Activated CD4-positive, alpha-beta memory T cell treated with anti-CD3 and anti-CD28 coated beads for 36 hours (primary cell): ENCODE measurements at places on chromosomes 4 and X. TPM values are rescaled to one million over a fixed set of nuclear protein-coding genes. Genes with fewer than 3 reads are reported as not detected.

DNA sequence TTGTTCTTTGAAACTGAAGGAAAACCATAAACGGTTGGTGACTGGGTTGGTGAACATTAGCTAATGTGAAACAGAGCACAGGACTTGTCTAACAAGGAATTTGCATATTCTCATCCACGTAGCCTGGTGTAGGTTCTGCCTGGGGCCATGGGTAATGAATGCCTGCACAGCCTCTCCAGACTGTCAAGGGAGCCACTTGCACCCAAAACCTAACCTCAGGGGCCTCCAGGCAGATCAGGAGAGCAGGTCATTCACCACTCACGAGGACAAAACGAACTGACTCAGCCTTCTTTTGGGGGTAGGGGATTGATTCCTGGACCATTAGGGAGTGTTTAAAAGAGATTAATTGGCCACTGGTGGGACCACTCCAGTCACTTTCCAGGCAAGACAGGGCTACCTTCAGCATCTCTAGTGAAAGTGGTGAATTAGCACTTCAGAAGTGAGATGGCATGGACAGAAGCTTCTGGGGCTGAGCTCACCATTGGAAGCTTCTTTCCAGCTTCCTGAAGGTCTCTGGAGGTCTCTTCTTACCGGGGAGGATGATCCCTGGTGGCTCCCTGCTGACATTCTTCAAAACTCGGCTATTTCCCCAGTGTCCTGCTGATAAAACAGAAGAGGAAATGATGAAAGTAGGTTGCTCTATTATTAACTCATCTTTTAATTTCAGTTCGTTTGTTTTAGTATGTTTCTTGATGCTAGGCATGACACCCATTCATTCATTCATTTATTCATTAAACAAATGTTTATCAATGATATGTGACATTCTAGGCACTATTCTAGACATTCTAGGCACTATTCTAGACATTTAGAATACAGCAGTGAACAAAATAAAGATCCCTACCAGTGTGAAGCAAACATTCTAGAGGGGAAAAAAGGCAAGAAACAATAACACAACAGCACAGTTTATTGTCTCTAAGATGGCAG is 104.5 kb upstream of the LNX1 start:
- no peak overlapping the region for H3K4me3 ChIP-seq
- no peaks in the 10 kb centered on the region for H3K4me1 ChIP-seq
- peaks cover 5% of the 10 kb centered on the region for H3K27me3 ChIP-seq
- no peak overlapping the region for H3K27ac ChIP-seq
- H3K36me3 ChIP-seq, result no peaks in the 10 kb centered on the region

EREG gene
- total RNA-seq, result not detected

DNA sequence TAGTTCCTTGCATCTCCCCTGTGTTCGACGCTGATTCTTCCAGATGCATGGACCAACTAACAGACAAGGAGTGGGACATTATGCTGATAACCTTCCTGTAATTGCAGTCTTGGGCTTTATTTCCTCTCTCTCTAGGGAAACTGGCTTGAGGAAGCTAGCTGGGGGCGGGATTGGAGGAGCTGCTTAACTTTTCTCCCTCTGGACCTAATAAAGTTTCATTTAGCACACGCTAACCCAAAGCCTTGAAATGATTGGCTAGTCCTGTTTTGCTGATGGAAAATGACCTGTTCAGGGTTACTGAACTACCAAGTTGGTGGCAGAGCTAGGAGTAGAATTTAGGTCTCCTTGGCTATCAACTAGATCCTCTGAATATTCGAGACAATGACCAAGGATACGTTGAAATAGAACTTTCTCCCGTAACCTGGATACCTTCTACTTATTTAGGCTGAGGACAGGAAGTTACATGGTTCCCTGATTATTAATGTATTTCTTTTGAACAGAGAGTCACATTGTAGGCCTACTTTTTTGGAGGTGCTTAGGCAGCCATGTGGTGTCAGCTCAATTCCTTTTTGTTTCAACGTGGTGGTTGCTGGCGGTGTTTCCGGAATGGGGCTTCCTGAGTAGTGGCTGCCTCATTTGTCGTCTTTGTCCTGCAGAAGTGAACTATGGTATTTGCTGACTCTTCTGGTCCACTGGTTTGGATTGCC is 2.0 kb downstream of the PGK1 start:
- peak overlapping the region; percentile 90 for H3K27ac ChIP-seq
- H3K36me3 ChIP-seq, result peaks cover 42% of the 10 kb centered on the region
- peak; percentile 42 for DNase-seq
- H3K27me3 ChIP-seq, result no peaks in the 10 kb centered on the region
- H3K4me1 ChIP-seq, result peaks cover 52% of the 10 kb centered on the region
- H3K4me3 ChIP-seq, result peak overlapping the region; percentile 93

- peaks cover 4% of the 10 kb centered on the region for H3K4me1 ChIP-seq
- peaks cover 3% of the 10 kb centered on the region for H3K27me3 ChIP-seq
- no peak overlapping the region for H3K4me3 ChIP-seq
- H3K36me3 ChIP-seq, result no peaks in the 10 kb centered on the region
- peak; percentile 59 for DNase-seq
These were observed 2.7 kb upstream of the BMX start for GRCh38 chrX:15497865-15498264.

HMX1 gene
- total RNA-seq, result not detected

DNA sequence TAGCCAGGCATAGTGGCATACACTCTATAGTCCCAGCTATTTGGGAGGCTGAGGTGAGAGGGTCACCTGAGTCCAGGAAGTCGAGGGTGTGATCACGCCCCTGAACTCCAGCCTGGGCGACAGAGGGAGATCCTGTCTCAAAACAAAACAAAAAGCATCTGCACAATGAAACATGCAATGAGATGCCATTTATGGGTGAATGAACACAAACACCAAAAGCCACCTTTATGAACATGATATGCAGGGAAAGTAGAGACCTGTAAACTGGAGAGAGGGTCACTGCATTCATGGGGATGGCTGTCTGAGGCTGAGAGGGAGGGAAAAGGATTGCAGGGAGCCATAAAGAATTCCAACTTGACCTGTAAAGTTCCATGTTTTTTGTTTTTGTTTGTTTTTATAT is 70.7 kb downstream of the EVC start:
- H3K4me1 ChIP-seq, result no peaks in the 10 kb centered on the region
- H3K27me3 ChIP-seq, result peaks cover 2% of the 10 kb centered on the region
- DNase-seq, result no peak
- no peaks in the 10 kb centered on the region for H3K36me3 ChIP-seq

DNA sequence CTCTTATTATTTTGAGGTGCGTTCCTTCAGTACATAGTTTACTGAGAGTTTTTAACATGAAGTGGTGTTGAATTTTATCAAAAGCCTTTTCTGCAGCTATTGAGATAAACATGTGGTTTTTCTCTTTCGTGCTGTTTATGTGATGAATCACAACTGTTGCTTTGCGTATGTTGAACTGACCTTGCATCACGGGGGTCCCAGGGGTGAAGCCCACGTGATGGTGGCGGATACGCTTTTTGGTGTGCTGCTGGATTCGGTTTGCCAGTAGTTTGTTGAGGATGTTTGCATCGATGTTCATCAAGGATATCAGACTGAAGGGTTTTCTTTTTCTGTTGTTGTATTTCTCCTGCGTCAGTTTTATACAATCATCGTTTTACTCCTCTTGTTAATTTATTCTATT is 4.6 kb upstream of the H2BW1 start:
- no peak for DNase-seq
- H3K4me1 ChIP-seq, result no peaks in the 10 kb centered on the region
- peaks cover 2% of the 10 kb centered on the region for H3K27me3 ChIP-seq
- H3K36me3 ChIP-seq, result no peaks in the 10 kb centered on the region

DNA sequence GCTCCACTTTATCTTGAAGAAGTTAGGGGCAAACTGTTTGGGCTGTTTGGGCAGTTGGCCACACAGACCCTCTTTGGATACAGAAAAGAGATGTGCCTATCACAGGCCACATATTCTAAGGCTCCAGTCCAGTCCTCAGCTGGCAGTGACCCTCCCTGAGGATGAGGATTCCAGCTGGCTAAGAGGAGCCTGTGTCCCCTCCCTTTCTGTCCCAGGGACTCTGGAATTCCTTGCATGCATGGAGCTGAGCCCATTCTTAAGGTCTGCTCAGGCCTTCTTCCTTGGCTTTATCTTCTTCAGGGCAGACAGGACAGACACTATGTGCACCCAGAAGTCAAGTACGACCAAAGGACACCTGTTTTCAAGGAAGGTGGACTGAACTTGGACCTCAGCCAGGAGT is 23.8 kb upstream of the GK2 start:
- no peak overlapping the region for H3K4me3 ChIP-seq
- no peaks in the 10 kb centered on the region for H3K36me3 ChIP-seq
- DNase-seq, result no peak
- H3K4me1 ChIP-seq, result no peaks in the 10 kb centered on the region
- H3K27me3 ChIP-seq, result no peaks in the 10 kb centered on the region
- no peak overlapping the region for H3K27ac ChIP-seq

DNA sequence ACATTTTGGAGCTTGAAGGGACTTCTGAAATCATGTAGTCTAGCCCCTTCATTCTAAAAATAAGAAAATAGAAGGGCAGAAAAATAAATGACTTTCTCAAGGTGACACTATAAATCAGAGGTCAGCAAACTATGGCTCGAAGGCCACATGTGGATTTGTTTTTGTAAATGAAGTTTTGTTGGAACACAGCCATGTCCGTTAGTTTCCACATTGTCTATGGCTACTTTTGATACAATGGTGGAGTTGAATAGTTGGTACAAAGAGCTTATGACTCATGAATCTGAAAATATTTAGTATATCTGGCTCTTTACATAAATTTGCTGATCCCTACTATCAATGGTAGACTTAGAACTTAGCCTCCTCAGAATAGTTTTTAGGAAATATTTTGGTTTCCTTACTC is 302.4 kb upstream of the PRPS2 start:
- H3K27ac ChIP-seq, result no peak overlapping the region
- H3K4me1 ChIP-seq, result no peaks in the 10 kb centered on the region
- no peak overlapping the region for H3K4me3 ChIP-seq
- no peaks in the 10 kb centered on the region for H3K36me3 ChIP-seq

GRCh38 chrX:23756165-23756564 is 13.1 kb upstream of the ACOT9 start:
- H3K27me3 ChIP-seq, result no peaks in the 10 kb centered on the region
- peaks cover 8% of the 10 kb centered on the region for H3K4me1 ChIP-seq
- peak overlapping the region; percentile 49 for H3K27ac ChIP-seq
- H3K4me3 ChIP-seq, result no peak overlapping the region
- DNase-seq, result peak; percentile 62

DNA sequence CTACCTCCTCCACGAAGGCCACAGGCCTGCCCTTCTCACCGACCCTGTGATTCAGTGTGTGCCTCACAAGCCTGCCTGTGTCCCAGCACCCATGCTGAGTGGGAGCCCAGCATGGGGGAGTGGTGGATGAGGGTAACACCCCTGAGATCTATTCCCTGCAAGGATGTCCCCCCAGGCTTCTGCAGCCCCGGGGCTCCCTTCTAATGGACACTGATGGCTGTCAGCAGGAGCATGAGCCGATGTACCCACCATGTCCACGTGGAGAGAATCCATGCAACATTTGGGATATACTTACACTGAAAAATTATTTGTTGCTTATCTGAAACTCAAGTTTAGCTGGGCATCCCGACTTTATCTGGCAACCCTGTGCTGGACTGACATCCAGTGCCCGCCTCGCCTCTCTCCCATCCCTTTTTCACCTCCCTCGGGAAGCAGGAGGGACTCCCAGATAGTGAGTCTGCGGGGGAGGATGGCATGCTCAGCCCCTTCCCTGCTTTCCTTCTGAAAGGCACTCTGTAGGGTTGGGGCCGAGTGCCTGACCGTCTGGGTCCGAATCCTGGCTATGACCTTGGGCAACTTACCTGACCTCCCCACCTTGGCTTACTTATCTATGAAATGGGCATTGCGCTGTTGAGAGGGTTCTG is 46.9 kb upstream of the SORCS2 start:
- no peak for DNase-seq
- no peaks in the 10 kb centered on the region for H3K36me3 ChIP-seq
- H3K4me3 ChIP-seq, result no peak overlapping the region
- no peaks in the 10 kb centered on the region for H3K4me1 ChIP-seq
- peaks cover 9% of the 10 kb centered on the region for H3K27me3 ChIP-seq

GYG2 gene
- not detected for total RNA-seq
